Uterus (tissue), 4 donors: ENCODE measurements at places on chromosomes 12 and 14. TPM values are rescaled to one million over a fixed set of nuclear protein-coding genes. Genes with fewer than 3 reads are reported as not detected.
A peak's percentile ranks its signal among the peaks of the same experiment; 100 is the strongest.

The OVCH1 gene
- total RNA-seq: 0.35 TPM

The WSCD2 gene
- total RNA-seq: 65.3 TPM

GRCh38 chr12:27142101-27142721 lies 59.8 kb upstream of the C12orf71 start:
- peak; percentile 57 for DNase-seq

DNA sequence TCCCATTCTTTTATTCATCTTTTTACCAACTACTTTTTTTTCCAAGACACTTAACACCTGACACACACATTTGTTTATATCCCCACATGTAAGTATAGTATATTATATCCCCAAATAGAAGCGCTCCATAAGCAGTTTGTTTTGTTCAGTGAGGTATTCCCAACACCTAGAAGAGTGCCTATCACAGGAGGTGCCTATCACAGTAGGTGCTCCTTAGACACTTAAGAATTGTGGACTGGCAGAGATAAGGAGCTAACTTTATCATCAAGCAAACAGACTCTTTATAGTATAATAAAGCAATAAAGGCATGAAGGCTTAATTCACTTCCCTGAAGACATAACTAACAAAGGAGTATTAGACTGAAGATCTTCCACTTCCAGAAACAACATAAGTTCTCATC lies 29.1 kb downstream of the OSBPL8 start:
- no peak for DNase-seq

- DNase-seq: no peak
These were observed 63.5 kb downstream of the NINJ2 start for GRCh38 chr12:599756-600155.

DNA sequence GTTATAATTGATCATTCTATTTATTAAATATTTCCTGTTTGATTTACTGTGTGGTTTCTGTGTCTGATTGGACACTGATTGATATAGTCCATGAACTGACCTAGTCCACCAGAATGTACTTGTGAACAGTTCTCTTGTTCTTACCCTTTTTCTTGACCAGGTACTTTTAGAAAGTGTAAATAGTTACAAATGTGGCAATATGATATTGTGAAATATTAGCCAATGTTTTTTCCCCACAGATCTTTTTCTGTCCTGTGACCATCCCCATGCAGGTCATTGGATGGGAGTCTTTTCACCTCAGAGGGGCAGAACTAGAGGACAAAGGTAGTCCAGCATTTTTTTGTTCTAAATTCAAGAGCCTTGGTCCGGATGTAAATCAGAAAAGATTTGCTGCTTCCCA lies 8.3 kb upstream of the CRY1 start:
- no peak for DNase-seq
